ENCODE measurements at places on chromosomes 7 and 10. TPM values are rescaled to one million over a fixed set of nuclear protein-coding genes. Genes with fewer than 3 reads are reported as not detected.

GRCh38 chr7:37590824-37591223, 92.7 kb upstream of the GPR141 start:
- DNase-seq, result no peak

Gene RADIL
- polyA plus RNA-seq, result 0.63 TPM

GRCh38 chr10:117892681-117893220, 154.0 kb downstream of the RAB11FIP2 start:
- DNase-seq, result no peak

GRCh38 chr10:19947215-19947614, 131.0 kb downstream of the PLXDC2 start:
- no peak for DNase-seq

Gene BMPER
- 0.14 TPM for polyA plus RNA-seq

- no peak for DNase-seq
These were observed 234.0 kb upstream of the SP4 start for GRCh38 chr7:21193895-21194294.

Gene PLXDC2
- polyA plus RNA-seq, result 2.4 TPM

DNA sequence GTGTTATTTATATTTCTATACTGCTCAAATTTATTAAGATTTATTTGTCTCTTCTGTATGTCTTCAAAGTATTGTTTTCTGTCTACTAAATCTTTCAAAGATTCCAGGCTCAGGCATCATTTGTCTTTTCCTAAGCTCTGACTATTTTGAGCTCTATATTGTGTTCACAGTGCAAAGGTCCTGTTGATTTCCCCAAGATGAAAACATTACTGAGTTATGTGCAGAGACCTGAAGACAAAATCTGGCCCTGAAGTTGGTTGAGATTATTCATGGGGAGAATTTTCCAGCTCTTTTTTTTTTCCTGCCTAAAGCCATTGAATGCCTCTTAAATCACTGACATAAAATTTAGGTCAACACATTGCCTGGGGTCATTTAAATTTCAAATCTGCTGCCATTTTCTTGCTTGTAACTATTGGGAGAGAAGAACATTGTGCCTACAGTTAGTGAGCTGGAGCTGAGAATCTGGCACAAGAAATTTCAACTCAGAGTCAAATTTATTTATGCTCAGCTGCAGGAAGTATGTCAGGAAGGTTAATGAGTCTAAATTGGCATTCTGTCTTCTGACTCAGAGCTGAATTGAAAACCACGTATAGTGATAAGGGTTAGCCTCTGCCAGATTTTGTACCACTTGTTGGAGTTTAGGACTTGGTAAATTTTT, 31.6 kb downstream of the CSTF2T start:
- DNase-seq, result no peak

DNA sequence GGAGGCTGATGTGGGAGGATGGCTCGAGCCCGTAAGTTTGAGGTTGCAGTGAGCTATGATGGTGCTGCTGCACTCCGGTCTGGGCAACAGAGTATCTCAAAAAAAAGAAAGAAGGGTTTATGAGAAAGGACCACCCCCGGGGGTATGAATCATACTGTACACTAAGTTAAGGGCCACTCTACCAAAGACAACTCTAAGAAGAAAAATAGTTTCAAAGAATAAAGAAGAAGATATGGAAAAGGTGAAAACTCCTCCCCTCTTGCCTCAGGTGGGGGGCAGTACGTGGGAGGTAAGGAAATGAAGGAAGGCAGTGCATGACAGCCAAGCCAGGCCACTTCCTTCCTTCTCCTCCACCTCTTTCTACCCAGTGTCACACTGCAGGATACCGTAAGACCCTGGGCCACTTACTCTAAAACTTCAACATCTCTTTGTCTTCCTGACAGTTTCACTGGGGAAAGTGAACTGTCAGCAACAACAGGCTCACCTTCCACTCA, 61.3 kb downstream of the PIP4K2A start:
- DNase-seq, result no peak

Gene GRM3
- not detected for polyA plus RNA-seq

DNA sequence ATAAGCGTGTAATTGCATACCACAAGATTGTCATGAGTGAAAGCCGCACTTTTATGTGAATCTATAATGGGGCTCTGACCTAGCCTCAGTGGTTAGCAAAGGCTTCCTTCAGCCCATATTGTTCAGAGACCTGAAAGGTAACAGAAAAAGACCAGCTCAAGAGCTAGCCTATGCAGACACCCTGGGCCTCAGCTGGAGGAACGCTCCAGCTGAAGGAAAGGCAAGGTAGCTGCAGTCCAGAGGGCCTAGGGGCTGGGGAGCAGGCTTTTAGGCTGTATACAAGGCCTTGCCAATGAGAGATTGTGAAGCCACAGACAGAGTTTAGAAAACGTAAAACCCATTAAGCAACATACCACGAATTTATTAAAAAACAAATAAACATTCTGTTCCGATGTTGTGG, 246.6 kb upstream of the GHITM start:
- DNase-seq, result no peak

Gene GDF10
- 0.02 TPM for polyA plus RNA-seq

GRCh38 chr10:66925896-66926715, at the start of gene LRRTM3:
Gene LRRTM3, plus strand, starts transcription at chr10:66926036.
- DNase-seq, result no peak

GRCh38 chr10:71188201-71188600, 24.2 kb upstream of the UNC5B start:
- no peak for DNase-seq

DNA sequence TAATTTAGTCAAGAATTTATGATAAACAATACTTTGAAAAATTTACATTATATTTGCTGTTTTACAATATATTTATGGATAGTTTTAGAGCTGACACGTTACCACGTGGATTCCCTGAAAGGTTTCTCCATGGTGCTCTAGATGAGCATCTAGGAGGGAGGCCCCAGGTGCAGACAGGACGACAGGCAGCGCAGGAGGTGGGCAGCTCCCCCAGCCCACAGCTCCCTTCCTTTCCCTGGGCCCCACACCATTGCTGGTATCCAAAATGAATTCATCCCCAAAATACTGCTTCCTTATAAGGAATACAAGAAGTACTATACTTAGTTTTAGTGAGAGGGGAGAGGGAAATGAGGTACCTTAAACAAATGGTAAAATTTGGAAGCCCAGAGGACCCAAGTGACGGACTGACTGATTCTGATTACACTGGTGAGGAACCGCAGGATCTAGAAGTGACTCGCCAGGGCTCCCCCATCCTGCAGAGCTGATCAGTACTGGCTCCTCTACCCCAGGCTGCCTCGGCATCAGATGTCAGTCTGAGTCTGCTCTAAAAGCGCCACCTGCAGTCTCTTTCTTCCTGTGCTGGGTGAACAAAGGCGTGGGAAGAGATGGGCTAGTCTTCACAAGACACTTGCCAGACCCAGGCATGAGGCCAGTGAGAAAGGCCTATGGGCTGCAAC, 89.2 kb downstream of the DLG5 start:
- DNase-seq, result peak; percentile 80

GRCh38 chr10:118383699-118384098, 41.6 kb upstream of the FAM204A start:
- DNase-seq, result no peak

GRCh38 chr7:37920849-37921805, 687 bp downstream of the EPDR1 start:
- peak; percentile 77 for DNase-seq

DNA sequence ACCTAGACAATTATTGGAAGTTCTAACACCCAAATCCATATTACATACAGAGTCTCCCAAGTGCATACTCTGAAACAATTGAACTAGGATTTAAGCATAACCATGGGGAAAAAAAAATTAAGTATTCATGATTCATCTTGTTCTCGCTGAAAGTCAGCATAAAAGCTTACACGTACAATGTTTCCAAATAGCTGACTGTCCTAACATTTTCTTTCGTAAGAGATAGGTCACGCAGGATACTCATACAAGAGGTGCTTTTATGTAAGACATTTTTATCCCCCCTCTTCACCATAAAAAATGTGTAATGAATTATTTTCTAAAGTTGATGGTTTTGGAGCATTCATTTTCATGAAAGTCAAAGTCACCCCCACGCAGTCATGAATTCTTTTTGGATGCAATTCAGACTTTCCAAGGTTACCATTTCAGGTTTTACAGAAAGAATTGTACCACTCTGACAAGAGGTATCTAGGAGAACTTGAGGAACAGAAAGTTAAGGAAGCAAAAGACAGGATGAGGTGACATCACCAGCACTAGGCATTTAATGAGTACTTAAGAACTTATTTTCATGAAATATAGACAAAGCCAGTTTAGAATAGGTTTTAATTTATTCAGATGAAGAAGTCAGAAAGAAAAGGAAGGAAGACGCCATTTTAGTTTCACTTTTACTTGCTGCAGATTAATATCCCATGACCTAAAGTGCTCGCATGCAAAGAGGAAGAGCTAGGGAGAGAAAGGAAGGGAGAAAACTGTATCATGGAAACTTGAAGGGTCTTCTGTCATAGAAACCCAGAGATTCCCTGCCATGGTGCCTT, 55.8 kb downstream of the TMEM26 start:
- no peak for DNase-seq

GRCh38 chr10:125284875-125285597, 124.7 kb upstream of the CTBP2 start:
- DNase-seq, result no peak

DNA sequence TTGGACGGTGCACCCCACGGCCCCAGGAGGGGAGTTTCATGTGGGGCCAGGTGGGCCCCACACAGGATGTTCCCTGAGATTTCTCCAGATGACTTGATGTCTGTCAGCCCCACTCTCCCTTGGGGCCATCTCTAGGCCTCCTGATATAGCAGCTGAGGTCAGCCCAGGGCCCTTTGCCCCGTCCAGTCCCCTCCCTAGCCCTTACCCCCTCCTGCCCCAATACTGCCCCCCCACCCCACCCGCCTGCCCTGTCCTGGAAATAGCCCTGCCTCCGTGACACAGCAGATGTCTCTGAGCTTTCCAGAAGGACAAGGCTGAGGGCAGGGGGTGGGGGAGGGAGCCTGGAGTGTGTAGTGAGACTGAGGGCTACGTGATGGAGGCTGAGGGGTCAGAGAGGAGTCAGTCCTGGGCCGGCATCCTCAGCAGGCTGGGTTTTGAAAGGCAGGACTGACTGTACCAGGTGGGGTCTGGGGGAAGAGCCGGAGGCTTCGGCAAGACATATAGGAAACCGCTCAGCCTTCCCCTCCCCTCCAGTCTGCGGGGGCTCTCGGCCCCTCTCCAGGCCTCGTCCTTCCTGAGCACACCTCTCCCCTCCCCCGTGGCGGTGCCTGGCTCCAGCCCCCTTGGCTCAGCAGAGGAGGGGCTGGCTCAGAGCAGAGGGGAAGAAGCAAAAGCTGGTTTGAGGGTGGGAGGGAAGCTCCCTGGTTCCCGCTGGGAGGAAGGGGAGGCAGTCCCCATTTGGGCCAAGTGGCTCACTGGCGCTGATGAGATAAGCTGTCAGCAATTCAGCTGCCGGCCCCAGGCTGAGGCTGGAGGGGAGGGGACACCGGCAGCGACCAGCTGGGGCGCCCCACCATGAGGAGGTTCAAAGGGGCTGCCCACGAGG, 2.0 kb downstream of the FLNC start:
- DNase-seq, result peak; percentile 63

DNA sequence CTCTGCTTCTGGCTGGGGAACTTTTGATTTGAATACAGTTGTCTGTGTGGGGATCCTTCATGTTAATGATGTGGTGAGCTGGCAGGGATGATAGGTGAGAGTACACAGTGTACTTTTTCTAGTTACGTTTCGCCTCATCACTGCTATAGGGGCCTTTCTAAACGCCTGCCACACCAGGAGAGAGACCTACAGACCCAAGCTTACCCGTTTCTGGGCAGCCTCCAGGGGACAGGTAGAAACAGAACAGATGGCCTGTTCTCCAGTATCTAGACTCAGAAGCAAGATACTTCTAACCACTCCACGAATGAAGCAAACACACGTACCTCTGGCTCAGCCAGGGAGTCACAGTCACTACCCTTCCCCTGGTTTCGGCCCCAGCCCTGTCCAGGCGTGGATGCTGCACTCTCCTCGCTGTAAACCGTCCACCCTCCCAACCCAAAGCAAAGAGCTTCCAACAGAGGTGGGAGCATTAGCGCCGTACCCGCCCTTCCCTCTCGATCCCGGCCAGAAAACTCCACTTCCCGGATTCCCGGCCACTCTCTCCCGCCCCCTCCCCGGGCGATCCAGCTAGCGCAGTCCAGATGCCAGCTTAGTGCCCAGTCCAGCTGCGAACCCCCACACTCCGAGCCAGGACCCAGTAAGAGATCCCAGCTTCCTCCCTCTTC, 1.2 kb downstream of the CCDC6 start:
- peak; percentile 86 for DNase-seq
